Mesenteric fat pad (tissue), 1 donor: ENCODE measurements at places on chromosomes 16 and 17. TPM values are rescaled to one million over a fixed set of nuclear protein-coding genes. Genes with fewer than 3 reads are reported as not detected.

Gene PROCA1
- total RNA-seq = 1.3 TPM

Gene PRR35
- total RNA-seq = not detected

Gene WNK4
- total RNA-seq = not detected

Gene CBX2
- 2.9 TPM for total RNA-seq

Gene UBFD1
- total RNA-seq = 48.1 TPM

Gene IL17C
- total RNA-seq = not detected

Gene RNU2-1
- total RNA-seq = 7,388 TPM

Gene FBF1
- 5.5 TPM for total RNA-seq

Gene HOXB6
- 8.9 TPM for total RNA-seq

Gene CCL14
- 61.1 TPM for total RNA-seq

Gene KRTAP9-2
- not detected for total RNA-seq

Gene USP6
- 0.26 TPM for total RNA-seq

Gene UBALD1
- total RNA-seq = 20.9 TPM

Gene CCL5
- total RNA-seq = 4.0 TPM

GRCh38 chr16:15482068-15482747, 47.8 kb downstream of the BMERB1 start:
- DNase-seq = no peak

DNA sequence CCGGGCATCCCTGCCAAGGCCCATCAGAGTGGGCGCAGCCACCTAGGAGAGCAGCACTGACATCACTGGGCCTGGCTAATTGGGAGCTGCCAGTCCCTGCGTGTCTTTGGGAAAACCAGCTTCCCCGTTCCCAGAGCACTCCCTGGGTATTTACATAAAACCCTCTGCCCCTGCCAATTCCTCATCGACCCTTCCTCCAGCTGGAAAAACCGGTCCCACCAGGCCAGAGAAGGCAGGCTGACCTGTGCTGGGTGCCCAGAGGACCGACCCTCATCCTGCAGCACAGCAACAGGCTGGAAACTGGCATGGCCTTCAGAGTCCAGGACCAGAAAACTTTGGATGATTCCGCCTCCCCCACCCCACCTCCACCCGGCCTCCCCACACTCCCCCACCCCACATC, 8.2 kb upstream of the FOXN1 start:
- DNase-seq = no peak

- DNase-seq = no peak
Observed at GRCh38 chr16:65394281-65394680, 272.4 kb upstream of the CDH11 start.

DNA sequence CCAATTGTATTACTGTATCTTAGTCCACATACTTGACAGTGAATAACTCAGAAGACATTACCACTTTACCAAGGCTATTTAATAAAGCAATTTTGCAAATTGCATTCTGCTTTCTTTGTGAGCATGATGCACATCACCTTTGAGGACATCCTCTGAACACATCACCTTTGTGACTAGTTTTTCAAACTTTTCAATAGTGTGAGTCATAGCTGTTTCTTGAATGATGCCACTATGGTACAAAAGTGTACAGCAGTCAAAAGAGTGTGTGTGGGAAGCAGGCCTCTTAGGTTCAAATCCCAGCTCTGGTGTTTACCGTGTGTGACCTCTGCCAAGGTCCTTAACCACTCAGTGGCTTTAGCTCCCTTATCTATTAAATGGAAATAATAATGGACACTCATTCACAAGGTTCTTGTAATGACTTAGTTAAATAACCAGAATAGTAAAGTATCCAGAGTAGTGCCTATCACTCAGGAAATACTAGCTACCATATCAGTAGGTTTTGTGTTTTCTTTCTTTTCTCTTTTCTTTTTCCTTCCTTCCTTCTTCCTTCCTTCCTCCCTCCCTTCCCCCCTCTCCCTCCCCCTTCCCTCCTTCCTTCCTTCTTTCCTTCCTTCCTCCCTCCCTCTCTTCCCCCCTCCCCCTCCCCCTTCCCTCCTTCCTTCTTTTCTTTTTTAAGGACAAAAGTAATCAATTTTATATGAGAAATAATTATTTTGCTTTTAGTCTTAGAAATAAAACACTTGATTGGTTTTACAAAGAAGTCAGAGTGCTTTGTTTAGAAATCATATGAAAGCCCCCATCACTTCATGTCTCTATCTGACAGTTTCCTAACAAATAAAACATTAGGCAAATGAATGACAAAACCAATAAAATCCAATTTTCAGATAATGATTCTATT, 178.9 kb downstream of the MYO1D start:
- no peak for DNase-seq

- no peak for DNase-seq
Observed at GRCh38 chr17:1729966-1730325, 5.4 kb downstream of the WDR81 start.

- no peak for DNase-seq
Observed at GRCh38 chr16:85197611-85198566, 85.6 kb upstream of the CIBAR2 start.

- no peak for DNase-seq
Observed at GRCh38 chr16:79093554-79093967, 507.0 kb downstream of the MAF start.

- peak; percentile 97 for DNase-seq
Observed at GRCh38 chr17:40218740-40219593, at the start of gene WIPF2. WIPF2 (plus strand) TSS chr17:40219304; CDS start chr17:40256460, 37,156 bp downstream.

GRCh38 chr16:85521552-85522307, 91.4 kb upstream of the GSE1 start:
- DNase-seq = no peak

- DNase-seq = peak; percentile 24
Observed at GRCh38 chr16:75298267-75298666, 46.8 kb upstream of the BCAR1 start.

DNA sequence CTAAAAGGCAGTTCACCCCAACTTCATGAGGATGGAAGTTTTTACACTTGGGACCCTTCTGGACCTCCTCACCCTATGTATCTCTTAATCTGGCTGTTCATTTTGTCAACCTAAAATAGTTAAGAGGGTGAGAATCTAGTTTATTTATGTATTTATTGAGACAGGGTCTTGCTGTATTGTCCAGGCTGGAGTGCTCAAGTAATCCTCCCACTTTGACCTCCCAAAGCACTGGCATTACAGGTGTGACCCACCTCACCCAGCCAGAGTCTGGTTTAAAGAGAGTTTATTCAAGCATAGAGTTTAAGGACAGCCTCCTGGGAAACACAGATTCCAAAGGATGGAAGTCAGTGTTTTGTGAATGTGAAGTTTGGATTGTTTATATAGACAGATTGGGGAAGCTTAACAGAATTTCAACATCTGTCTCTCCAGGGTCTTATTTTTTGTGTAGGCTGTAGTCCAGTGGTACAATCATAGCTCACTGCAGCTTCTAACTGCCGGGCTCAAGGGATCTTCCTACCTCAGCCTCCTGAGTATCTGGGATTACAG, 8.0 kb upstream of the APPBP2 start:
- DNase-seq = no peak

GRCh38 chr17:69478916-69479315, 64.4 kb downstream of the MAP2K6 start:
- DNase-seq = no peak

GRCh38 chr17:66786107-66786506, 48.8 kb upstream of the CACNG5 start:
- no peak for DNase-seq

- no peak for DNase-seq
Observed at GRCh38 chr16:58157239-58157638, 28.1 kb upstream of the CFAP20 start.

DNA sequence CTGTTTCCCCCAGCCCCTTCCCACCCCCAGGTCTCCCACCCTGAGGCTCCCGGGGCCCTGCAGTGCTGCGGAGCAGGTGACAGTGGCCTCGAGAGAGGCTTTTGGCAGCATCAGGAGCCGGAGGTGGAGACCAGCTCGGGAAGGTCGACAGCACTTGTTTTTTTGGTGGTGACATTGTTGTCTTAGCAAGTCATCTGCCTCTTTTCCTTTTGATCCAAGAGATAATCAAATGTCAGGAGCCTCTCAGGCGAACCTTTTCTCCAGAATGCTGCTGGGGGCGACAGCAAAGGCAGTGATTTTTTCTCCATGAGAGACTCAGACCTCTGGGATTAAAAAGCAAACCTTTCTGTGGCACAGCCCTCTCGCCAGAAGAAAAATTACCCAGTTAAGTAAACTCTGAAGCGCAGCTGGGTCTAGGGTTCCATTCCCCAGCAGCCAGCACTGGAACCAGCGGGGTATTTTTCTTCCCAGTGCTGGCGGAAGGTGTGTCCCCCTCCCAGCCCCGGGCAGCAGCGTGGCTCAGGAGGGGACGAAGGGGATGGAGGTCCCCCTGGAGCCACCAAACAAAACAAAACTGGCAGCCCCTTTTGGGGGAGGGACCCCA, 37.2 kb downstream of the GRIN2C start:
- no peak for DNase-seq

DNA sequence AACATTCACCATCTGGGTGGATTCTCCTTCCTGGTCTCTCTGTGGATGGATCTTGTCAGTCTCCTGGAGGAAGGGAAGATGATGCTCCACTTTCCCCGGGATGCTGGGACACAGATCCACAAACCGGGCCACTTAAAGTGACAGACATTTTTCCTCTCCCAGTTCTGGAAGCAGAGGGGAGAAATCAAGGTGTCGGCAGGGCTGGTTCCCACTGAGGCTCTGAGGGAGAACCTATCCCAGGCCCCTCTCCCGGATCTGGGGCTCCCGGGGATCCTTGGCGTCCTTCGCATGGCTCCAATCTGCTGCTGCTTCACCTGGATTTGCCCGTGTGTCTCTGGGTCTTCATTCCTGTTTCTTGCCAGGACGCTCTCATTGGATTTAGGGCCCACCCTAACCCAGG, 263.1 kb upstream of the TNRC6C start:
- peak; percentile 33 for DNase-seq

GRCh38 chr17:76981545-76982295, 113.5 kb downstream of the MGAT5B start:
- no peak for DNase-seq

DNA sequence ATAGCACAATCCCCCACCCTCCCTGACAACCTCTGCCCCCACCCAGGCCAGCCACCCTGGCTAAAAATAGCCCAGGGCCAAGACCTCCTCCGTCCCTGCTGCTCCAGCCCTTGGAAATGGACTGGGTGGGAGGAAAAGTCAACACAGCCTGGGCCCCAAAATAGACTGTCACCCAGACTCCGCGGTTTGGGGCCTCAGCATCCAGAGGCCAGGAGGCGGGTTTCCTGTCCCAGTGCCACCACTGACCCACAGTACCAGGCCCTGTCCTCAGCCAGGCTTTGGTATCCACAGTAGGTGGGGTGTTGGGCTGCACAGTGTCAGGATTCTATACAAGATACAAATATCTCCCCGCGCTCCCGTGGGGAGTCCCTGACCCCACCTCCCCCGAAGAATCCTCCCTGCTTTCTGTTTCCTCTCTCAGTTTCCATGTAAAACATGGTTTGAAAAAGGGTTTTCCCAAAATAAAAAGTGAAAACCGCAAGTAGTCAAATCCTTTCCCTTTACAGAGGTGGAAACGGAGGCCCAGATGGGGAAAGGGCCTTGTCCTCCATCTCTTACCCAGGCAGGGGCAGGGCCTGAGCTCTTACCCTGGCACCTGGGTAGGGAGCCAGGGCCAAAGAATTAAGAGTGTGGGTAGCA, 20.1 kb downstream of the CPNE2 start:
- DNase-seq = no peak

DNA sequence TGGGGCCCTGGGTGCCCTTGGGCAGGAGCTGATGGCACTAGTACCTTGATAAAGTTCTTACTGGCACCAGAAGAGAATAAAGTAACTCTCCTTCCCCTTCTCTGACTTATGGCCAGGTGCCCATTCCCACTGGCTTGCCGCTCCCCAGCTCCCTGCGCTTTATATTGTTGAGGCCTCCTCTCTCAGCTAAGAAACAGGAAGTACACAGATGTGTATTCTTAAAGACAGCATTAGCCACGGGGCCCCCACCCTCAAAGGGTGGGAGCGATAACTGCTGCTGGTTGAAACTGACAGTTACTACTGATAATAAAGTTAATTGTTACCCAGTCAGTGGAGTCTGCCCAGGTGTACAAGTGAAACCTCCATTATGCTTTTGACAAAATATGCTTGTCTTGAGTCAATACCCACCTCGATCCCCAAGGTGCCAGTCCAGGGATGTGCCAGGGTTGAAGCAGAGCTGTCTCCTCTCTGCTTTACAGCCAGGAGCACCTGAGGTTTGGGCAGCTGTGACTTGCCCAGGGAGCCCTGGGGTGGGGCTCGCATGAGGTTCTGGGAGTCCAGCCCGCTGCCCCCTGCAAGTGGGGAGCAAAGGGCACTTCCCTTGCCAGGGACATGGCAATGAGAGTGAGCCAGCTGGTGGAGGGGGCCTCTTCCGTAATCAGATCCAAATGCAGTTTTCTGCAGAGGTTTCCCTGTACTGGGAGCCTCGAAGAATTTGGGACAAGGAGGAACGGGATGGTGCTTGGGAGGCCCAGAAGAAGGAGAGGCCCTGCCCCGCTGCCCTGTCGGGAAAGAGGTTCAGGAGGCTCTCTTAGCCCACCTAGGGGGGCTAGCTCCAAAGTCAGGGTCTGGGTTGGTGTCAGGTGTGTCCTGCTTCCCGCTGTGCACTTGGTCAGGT, 5.4 kb upstream of the CLDN9 start:
- DNase-seq = no peak

GRCh38 chr16:65410801-65411200, 288.9 kb upstream of the CDH11 start:
- no peak for DNase-seq

- no peak for DNase-seq
Observed at GRCh38 chr17:50149091-50149416, 1.4 kb downstream of the PPP1R9B start.

- no peak for DNase-seq
Observed at GRCh38 chr17:48322060-48322459, 108.0 kb downstream of the SKAP1 start.

DNA sequence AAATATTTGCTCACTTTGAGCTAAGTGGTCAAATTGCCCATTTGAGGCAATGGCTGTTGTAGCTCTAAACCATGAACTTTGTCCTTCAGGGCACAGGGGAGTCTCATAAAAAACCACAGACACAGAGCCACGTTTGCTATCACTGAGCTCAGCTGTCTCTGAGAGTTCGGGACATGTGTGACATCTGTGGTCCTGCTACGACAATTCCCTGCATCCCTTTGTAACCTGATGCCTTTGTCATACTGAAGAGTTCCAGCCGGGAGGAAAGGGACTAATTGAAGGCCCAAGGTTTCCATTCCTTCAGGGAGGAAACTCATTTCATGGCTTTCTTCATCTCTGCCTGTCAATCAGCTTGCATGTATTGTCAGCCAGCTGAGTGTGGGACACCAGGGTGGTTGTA, 599.4 kb upstream of the CDH5 start:
- peak; percentile 6 for DNase-seq
